ENCODE measurements at places on chromosomes 13 and 19. TPM values are rescaled to one million over a fixed set of nuclear protein-coding genes. Genes with fewer than 3 reads are reported as not detected.
A peak's percentile ranks its signal among the peaks of the same experiment; 100 is the strongest.

ZNF780B gene
- total RNA-seq: 5.6 TPM

GRCh38 chr19:35936738-35937268 lies 629 bp downstream of the LRFN3 start:
- DNase-seq: no peak

DNA sequence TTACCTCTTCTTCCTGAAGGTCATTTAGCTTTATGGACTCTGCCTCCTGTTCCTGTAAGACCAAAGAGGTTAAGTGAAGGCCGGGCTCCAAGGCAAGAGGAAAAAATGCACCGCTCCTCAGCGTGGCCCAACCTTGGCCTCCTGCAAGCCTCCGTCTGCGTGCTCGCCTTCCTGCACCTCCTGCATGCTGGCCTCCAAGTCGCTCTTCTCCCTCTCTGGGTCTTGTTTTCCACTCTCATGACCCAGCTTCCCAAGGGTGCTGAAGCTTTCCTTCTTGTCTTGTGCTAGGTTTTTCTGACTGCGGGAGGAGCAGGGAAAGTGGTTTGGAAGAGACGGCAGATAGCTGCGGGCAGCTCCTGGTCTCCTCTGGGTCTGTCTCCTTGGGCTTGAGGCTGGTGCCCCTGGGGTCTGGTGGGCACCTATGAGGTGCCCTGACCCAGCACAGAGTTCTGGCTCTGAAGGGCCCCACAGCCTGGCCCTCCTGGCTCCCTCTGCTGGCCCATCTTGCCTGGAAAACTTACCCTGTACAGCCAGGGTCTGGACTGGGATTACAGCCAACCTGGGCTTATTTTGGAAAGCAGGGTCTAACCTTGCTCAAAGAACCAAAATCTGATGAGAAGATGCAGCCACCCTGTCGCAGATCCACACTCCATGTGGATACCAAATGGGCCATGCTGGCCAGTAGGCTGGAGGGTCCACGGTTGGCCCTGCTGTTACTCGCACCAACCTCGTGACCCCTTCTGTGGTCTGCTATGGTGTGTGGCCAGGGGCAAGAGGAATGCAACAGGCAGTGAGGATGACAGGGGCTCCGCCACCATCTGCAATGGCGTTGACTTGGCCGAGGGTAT lies 5.2 kb downstream of the C13orf46 start:
- no peak for DNase-seq

KLF16 gene
- total RNA-seq: 8.2 TPM

DNA sequence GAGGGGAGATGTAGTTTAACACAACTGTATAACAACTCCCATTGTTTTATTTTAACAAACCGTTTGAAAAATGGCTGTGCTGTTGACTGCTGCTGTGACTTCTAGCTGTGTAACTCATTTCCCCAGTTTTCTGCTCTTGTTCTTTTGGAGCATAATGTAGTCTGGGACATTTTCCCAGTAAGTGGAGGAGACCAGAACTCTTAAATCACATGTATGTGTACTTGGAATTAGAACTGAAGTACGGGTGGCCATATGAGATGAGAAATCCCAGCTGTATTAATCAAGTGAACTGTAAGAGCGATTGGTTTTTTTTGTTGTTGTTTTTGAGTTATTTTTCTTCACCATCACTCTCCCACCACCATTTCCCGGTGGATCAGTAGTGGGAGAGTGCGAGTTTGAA lies 49.4 kb upstream of the RNF113B start:
- DNase-seq: no peak

DNA sequence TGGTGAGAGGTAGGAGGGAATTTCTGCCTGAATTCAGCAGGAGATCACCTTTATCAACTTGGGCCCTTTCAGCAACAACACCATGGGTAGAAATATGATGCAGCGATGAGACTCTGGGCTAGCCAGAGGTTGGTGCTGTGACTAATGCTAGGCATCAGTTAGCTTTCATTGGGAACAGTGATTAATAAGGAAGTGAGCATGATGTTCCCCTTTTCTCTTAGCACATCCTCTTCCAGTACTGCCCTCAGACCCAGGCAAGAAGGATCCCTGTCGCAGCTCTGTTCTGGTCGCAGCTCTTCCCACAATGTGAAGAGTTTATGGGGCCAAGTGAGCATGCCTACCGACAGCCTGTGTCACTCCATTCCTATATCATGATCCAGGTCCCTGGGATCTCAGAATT lies 100.5 kb downstream of the FLT1 start:
- no peak for DNase-seq

GRCh38 chr13:39039041-39039440 lies 785 bp downstream of the NHLRC3 start:
- no peak for DNase-seq

GRCh38 chr19:7920519-7921301 lies 572 bp downstream of the SNAPC2 start:
- DNase-seq: peak; percentile 90

GRCh38 chr13:29733147-29733611 lies 117.2 kb downstream of the UBL3 start:
- DNase-seq: peak; percentile 45

- DNase-seq: no peak
Observed at GRCh38 chr19:17872251-17873001, 681 bp downstream of the SLC5A5 start.

GRCh38 chr13:57045826-57046546 lies 94.7 kb upstream of the PRR20A start:
- no peak for DNase-seq

All from A172 (cell line).